ENCODE measurements at places on chromosomes 6 and 20. TPM values are rescaled to one million over a fixed set of nuclear protein-coding genes. Genes with fewer than 3 reads are reported as not detected.

BPIFA1 gene
- not detected for total RNA-seq

GRCh38 chr6:15593798-15594197 is 69.0 kb downstream of the DTNBP1 start:
- DNase-seq: no peak

DNA sequence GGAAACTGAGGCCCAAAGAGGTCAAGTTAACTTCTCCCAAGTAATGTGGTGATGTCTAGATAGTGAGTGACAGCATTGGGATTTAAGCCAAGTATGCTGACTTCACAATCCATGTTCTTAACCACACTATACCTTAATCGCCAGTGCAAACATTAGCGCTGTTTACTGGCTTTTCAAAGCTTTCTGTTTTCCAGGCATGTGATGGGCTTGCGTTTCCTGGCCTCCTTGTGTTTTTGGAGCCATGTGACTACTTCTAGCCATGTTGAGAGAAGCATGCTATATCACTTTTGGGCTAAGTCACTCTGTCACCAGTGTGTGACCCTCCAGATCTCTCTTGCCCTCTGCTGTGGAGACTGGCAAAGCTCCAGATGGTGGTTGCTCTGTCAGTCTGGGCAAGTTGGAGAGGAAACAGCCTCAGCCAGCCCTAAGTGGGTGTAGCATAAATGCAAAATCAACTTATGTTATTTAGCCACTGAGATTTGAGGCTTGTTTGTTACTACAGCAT is 76.9 kb downstream of the ANKRD6 start:
- no peak for DNase-seq

NOX3 gene
- total RNA-seq: not detected

GRCh38 chr6:138965291-138965874 is 22.7 kb downstream of the REPS1 start:
- DNase-seq: no peak

RSPO3 gene
- total RNA-seq: 40.2 TPM

C6orf163 gene
- total RNA-seq: not detected

- no peak for DNase-seq
Measured at GRCh38 chr20:48738399-48739304, 89.1 kb downstream of the PREX1 start.

- no peak for DNase-seq
Measured at GRCh38 chr6:96554558-96554957, 8.4 kb upstream of the FHL5 start.

- DNase-seq: no peak
Measured at GRCh38 chr20:36888880-36889516, 13.1 kb downstream of the TLDC2 start.

DNA sequence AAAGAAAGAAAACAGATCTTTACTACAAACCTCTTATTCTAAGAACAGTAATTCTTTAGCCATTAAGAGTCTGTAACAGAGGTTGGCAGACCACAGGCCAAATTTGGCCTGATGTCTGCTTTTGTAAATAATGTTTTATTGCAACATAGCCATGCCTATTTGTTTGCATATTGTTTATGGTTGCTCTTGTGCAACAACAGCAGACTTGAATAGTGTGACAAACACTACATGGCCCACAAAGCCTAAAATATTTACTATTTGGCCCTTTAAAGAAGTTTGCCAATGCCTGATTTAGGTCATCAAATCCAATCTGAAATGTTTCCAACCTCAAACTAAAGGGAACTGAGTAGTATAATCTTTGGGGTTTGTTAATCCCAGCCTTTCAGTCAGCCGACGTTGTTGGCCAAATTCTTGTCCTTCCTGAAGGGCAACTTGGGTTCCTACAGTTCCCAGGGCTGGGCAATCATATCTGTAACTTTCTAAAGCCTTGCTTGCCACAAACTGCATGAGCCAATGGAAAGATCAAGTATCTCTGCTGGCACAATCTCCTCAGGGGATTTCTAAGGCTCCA is 33.9 kb upstream of the TBC1D20 start:
- no peak for DNase-seq

HLA-E gene
- 628 TPM for total RNA-seq

- DNase-seq: no peak
Measured at GRCh38 chr20:13681248-13682125, 42.8 kb upstream of the TASP1 start.

GRCh38 chr6:135008072-135008940 is 46.3 kb downstream of the HBS1L start:
- no peak for DNase-seq

DNA sequence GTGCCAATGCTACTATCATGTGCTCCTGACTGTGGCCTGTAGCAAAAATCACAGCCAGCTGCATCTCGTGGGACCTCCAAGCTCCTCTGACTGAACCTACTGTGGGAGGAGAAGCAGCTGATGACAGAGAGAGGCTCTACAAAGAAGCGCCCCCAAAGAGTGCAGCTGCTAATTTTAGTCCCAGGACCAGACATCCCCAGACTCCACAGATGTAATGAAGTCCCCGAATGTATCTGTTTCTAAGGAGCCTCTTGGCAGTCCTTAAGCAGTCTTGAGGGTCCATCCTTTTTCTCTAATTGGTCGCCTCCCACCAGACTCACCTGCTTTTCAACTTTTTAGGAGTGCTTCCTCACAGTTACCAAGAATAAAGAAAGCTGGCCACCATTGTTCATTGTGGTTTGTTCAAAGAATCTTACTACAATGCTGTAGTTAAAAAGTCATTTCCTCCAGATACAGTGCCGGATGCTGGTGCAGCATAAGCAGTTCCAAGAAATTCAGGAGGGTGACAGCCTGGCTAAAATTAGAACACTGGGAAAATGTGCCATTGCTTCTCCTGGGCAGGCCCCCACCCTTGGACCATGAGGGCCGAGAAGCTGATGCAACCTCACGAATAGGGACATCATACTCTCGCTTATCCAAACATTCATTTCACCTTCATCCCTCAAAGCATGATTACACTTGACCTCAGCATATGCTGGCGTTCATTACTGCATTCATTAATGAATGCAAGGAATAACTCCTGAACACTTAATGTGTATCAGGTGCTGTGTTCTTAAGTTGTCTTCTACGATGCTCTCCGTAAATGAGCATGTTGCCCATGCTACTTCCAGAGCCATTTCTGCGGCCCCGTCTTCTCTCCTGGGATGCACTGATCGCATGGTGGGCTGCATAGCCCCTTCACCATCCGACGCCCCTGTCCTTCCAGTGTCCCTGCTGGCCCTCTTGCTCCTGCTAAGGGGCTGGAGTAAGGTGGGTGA is 66.4 kb downstream of the LY86 start:
- DNase-seq: peak; percentile 49

ABRACL gene
- 6.2 TPM for total RNA-seq

DNA sequence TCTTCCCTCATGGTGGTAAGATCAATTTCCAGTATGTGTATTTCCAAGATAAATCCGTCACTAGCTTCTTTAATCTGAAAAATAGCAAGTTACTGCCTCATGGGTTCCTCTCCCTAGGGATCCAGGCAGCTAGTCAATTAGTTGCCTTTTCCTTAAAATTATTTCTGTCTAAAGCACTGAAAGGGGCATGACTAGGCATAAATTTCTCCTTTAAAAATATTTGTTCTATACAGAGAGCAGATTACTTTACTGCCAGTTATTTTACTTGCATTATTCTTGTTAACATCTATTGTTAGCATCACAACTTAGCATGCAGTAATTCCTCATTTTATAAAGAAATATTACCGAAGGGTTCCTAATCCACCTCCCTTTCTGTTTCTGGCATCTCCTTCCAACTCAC is 1.4 kb downstream of the MTCL3 start:
- DNase-seq: no peak

DNA sequence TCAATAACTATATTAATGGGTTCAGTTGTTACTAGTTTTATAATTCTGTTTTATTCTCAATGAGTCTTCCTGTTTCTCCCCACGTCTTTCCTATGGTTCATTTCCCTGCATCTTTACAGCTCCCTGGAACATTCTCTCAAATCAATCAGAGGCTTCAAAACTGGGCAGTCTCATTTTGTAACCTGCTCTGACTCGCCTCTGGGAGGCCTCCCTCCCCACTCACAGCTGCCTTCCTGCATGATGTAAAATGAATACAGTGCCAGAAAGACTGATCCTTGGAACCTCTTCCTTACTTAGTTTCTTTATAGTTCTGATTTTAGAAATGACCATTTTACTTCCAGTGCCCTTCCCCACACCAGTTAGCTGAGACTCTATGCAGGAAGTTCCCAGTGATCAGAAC is 103.9 kb downstream of the ESR1 start:
- no peak for DNase-seq

- no peak for DNase-seq
Measured at GRCh38 chr6:134593887-134594286, 276.0 kb upstream of the SGK1 start.

DNA sequence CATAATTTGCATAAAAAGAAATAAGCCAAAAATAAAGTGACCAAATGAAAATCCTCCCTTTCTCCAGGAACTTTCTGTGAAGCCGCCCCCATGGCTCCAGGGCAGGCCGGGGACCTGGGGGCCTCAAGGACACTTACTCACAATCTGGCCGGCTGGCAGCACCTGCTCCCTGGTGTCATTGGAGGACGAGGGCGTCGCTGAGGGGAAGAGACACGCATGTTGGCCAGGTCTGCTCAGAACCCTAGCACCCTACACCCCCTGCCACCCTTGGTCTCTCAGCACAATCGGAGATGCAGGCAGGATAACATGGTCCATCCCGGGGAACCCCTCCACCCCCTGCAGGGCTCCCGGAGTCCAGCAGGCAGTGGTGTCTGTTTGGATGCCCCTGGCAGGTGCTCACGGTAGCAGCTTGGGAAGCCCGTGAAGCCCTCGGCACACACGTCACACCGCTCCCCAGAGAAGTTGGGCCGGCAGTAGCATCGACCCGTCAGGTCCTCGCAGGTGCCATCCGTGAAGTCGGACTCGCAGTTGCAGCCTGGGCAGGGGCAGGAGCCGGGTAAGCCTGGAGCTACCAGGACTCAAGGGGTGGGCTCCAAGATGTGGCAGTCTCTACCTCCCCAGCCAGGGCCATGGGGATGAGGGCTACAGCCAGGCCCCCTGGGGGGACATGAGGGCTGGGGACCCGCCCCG is 21.3 kb downstream of the LAMA5 start:
- no peak for DNase-seq

APCDD1L gene
- total RNA-seq: 0.59 TPM

CTSA gene
- total RNA-seq: 38.7 TPM

GRCh38 chr20:24235296-24236175 is 233.9 kb upstream of the SYNDIG1 start:
- no peak for DNase-seq

DNA sequence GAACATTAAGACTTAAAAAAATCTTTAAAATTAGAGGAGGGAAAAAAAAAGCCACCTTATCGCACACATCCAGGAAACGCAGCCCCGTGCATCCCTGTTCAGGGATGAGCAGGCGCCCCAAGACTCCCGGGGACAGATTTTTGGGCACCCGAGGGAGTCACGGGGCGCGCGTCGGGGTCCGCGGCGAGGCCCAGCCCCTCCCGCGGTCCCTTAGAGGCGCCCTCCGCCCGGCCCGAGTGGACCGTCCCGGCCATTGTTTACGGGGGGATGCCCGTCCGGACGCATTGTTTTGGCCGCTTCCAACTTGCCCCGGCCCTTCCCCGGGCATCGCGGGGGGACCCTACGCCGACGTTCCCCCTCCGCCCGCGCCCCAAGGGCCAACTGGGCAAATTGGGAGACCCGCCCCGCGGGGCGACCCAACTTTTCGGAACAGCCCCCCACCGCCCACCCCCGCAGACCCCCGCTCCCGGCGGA is 610 bp downstream of the ZNF217 start:
- DNase-seq: peak; percentile 46

GRCh38 chr6:139940741-139941729 is 566.6 kb upstream of the CITED2 start:
- no peak for DNase-seq

GNAS-AS1 gene
- 3.4 TPM for total RNA-seq

CCN6 gene
- total RNA-seq: not detected

PARD6B gene
- total RNA-seq: 2.0 TPM

KATNA1 gene
- 21.5 TPM for total RNA-seq

- no peak for DNase-seq
Measured at GRCh38 chr6:111230351-111231089, 143.2 kb downstream of the SLC16A10 start.

DNA sequence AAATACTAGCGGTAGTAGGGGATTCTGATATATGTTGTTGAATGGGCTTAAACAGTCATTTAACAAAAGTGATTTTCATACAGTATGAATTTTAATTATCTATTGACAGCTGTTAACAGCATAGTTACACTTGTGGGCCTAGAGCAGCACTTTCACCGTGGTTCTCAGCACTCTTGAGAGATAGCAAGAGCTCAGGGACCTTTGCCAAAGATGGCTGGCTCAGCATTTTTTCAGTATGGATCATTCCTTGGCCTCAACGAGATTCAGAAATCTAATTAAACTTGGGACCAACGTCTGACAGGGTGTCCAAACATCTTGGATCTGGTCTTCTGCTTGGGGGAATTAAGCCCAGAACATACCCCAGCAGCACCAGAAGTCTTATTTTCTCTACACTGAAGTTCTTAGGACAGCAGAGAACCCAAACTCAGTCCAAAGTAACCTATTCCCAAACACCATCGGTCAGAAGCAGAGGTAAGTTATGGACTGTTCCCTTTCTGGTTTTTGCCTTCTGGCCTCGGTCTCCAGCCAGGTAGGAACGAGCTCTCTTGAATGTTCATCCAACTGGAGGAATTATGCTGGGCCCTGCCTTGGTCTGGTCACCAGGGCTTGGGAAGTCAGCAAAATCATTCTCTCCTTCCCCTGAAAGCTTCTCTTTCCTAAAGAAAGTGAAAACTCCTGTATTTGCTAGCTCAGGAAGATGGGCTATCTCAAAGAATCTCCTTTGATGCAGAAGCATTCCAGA is 25.7 kb downstream of the PRPH2 start:
- peak; percentile 51 for DNase-seq

- DNase-seq: no peak
Measured at GRCh38 chr6:41942067-41942851, 651 bp upstream of the CCND3 start.

GRCh38 chr6:155235087-155235486 is 28.7 kb upstream of the CLDN20 start:
- no peak for DNase-seq

CST2 gene
- total RNA-seq: not detected
